HL-60 (cell line): ENCODE measurements at places on chromosomes 1 and 21.

DNA sequence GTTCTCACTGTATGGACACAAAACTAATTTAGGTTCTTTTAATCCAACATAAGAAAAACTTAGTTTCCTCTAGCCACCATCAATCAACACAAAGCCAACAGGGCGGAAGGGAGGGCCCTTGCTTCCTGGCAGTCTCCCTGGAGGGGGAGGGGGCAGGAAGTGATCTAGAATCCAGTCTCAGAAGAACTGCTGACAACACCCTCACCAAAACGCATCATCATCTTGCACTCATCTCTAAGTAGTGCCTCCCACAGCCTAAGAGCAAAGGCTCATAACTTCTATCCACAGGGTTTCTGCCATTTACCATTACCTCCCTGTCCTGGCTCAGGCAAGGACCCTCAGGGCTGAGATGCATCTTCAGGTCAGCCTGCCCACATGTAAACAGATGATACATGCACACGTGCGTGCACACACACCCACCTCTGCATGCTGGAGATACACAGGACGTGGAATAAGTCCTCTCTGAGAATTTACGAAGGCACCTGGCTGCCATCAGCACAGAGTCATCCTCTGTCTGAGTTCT is 20.5 kb downstream of the HIVEP3 start:
- no peak for DNase-seq

- DNase-seq, result no peak
Measured at GRCh38 chr1:116286541-116286971, 86.5 kb upstream of the ATP1A1 start.

DNA sequence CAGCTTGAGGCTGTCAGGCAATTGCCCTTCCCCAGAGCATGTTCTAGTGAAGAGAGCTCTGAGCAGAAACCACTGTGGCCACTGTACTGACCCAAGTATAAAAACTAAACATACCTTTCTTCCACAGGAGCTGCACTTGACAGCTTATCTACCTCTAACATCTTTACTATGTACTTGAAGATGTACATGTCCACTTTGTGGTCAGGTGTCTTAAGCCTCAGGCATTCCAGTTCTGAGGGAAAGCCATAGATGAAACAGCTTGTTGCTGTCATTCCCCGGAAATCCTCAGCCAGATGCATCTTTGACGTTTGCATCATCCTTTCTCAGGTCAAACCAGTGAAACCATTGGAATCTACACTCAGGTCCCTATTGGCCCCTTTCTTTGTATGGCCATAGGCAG is 70.4 kb downstream of the CHRM3 start:
- DNase-seq, result no peak

DNA sequence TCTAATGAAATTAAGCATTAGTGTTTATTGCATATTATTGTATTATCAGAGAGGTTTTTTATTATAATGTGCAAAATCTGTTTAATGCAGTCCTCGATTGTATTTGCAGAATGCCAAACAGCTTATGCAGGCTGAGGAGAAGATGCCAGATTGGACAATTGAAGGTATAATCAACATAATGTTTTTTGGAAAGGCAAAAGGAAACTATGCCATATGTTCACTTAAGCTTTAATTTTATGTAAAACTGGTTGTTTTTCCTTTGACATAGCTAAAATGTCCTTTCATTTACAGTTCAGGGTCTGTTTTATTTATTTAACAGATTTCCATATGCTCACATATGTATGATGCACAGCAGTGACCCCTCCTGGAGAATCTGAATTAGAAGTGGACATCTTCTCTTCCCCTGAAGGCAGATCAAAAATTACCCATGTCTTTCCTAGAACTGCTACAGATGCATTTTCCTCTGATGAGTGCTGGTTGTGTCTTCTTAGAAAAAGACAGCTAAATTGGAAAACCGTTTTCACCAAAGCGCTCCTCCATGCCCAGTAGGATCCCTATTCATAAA is 143.5 kb upstream of the USH2A start:
- DNase-seq, result no peak

- DNase-seq, result no peak
Measured at GRCh38 chr1:32239790-32240139, 7.3 kb upstream of the FAM167B start.

DNA sequence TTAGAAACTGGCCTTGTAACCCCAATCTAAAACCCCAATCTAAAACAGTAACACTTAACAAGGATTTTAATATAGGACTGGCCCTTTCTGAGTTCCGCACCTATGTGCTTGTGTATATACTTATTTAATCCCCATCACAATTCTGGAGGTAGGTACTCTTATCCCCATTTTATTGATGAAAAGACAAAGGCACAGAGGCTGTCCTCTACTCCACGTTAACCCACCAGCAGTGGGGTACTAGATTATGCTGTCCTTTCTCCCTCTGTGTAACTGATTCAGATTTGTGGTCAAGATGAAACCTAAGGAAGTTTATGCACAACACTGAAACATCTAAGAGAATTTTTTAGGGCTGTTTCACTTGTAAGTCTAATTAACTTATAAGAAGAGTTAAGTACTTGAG is 175.3 kb downstream of the RERE start:
- DNase-seq, result no peak

GRCh38 chr1:5481889-5482288 is 510.3 kb downstream of the NPHP4 start:
- DNase-seq, result no peak

GRCh38 chr1:204072931-204073836 is at the start of gene SOX13:
TSS of gene SOX13 (plus strand) at chr1:204073115. CDS start at chr1:204112916, 39,801 bp downstream.
- DNase-seq, result peak; percentile 44

GRCh38 chr1:87973896-87974295 is 645.2 kb downstream of the LMO4 start:
- no peak for DNase-seq

GRCh38 chr1:78471890-78472620 is 18.7 kb upstream of the PTGFR start:
- no peak for DNase-seq

DNA sequence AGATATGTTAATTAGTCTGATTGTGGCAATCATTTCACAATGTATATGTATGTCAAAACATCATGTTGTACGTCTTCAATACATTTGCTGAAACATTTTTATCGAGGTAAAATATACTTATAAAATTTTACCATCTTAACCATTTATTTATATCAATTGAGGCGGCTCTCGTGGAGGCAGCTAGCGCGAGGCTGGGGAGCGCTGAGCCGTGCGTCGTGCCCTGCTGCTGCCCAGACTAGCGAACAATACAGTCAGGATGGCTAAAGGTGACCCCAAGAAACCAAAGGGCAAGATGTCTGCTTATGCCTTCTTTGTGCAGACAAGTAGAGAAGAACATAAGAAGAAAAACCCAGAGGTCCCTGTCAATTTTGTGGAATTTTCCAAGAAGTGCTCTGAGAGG is 202.5 kb upstream of the PBX1 start:
- no peak for DNase-seq

DNA sequence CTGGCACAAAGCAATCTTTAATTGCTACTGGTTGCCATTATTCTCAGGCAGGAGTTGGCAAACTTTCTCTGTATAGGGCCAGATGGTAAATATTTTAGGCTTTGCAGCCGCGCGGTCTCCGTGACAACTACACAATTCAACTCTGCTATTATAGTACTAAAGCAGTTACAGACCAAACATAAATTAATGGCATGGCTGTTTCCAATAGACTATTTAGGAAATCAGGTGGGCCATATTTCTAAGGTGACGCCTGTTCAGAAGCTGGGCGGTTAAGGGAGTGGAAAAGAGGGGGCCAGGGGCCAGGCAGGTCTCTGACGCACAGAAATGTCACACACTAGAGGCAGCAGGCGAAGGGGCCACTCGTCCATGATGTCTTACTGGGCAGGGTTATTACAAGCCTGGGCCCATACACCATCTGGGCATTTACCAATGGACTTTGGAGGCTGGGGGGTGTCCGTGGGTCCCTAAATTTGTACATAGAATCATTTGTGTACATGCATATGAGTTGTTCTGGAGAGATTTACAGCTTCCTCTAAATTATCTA is 80.1 kb downstream of the STUM start:
- no peak for DNase-seq

GRCh38 chr1:185920602-185921001 is 186.4 kb downstream of the HMCN1 start:
- no peak for DNase-seq

- no peak for DNase-seq
Measured at GRCh38 chr1:34019741-34020552, 145.1 kb downstream of the CSMD2 start.

DNA sequence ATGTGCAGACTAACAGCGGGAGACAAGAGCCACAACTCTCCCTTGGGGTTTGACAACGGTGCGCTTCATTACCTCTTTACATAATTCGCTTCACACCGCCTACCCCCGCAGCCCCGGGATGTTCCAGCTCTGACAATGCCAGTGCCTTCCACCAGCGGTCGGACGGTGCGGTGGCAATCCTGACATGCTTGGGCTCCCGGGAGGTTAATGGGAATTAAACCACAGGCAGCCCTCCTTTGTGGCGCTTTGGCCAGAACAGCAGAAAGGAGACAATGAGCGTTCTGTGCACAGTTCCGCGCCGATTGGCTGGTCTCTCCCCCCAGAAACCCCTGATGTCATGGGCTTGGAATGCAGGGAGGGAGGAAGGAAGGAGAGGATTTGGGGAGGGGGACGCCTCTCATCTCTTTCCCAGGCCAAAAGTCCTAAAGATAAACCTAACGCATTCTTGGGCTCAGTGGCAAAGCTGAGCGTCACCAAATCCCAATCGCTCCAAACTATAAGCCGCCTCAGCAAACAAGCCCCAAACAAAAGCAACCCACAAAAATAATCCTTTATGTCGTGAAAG is 1.3 kb downstream of the CNN3 start:
- no peak for DNase-seq

- DNase-seq, result no peak
Measured at GRCh38 chr1:230068952-230069684, 2.1 kb downstream of the GALNT2 start.

DNA sequence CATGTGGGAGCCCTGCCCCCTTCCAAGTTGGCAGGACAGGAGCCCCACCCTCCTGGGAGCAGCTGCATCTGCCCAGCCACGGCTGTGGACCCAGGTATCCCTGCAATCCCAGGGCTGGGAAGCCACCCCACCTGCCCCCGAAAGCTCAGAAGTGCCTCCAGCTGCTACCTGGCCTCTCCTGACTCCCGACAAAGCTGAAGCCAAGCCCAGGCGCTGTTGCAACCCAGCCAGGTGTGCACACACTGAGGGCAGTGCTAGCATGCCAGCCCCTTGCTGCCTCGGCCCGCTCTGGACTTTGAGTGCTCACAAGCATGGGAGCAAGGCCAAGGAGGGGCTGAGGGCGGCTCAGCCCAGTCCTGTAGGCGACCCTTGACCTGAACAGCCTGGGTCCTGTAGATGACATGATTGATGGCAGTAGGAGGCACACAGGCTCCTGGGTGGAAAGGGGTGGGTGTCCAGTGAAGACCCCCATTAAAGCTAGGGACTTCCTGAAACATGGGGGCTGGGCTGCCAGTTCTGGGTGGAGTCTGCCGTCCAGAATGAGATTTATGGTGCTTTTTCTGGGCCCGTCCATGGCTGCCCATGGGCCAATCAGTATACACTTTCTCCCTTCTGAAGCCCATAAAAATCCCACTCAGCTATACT is 2.8 kb upstream of the SSU72 start:
- no peak for DNase-seq

DNA sequence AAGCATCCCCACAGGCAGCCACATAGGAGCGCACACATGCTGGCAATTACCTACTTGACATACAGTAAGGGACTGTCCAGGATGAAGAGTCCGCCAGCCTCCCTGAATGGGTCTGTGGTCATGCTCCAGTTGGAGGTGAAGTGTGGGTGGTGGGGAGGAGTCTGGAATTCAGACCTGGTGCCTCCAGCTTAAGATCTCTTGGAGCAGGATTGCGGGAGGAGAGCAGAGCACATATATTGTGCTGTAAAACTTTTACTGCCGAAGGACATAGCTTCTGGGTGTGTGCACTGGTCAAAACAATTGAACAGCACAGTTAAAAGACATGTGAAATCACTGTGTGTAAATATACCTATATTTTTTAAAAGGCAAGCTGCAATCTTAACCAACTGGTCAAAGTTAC is 17.9 kb downstream of the STK40 start:
- no peak for DNase-seq

- no peak for DNase-seq
Measured at GRCh38 chr1:57532299-57532698, 108.4 kb upstream of the DAB1 start.

DNA sequence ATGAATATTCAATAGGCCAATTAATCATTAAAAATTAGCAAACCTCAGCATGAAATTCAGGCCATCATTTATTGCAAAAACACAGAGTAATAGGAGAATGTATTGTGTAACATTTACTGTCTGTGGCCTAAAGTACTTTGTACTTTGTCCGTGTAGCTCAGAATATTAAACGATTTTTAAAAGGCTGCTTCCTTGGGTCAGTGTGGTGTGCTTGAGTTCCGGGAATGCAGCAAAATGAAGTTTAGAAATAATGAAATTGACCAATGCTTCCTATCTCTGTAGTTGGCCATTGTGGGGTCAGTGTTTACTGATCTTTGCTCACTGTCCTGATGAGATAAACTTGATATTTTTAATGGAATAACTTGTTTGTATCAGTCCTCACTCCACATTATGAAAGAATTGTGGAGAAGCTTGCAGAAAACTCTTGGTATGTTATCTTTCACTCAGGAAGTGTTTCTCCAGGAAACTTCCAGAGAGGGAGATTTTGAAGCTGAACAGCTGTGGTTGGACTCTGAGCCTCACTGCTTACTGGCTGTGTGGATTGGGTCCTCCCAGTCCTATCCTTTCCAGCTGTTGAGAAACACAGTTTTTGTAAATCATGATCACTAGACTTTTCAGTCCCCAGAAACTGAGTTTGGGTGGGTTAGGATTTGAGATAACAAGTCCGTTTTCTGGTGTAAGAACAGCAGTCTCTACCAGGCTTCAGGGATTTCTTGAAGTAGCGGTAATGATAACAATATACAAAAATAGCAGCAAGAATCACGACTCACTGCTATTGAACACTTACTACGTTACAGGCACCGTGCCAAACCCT is 19.2 kb upstream of the MTARC1 start:
- DNase-seq, result no peak

DNA sequence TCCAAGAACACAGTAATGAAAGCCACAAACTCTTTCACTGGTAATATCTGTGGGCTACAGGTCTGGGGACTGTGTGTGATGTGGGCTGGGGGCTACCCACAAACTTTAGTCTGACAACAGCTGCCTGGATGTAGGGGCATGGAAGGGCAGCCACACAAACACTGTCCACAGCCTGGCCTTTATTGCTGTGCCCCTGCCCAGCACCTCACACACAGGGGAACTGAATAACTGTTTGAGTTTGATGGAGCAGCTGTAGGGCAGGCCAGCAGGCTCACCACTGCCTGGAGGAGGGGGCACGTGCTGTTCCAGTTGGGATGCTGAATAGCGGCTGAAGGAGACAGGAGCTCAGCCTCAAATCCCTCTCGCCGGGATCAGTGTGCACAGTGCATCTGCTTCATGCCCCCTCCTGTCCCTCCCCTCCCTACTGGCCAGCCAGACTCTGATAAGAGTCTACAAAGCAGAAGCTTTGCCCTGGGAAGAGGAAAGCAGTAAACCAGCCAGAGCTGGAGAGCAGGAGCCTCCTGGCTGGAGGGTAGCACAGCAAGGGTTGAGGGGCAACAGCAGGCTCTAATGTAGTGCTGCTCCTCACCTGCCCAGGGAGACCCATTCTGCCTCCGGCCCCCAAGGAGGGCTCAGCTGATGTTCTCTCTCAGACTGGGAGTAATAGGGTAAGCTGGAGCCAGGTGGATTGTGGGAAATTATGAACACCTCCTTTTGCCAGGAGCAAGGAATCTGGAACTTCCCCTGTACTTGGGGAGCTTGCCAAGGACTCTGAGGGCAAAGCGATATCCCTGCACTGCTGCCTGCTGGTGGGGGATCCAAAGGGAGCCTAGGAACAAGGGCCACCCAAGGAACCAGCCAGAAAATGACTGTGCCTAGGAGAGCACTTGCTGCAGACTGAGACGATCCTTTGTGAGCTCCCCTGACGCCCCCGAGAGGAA is 70.2 kb upstream of the GOLT1A start:
- no peak for DNase-seq

- DNase-seq, result peak; percentile 38
Measured at GRCh38 chr1:204598319-204598969, 82.2 kb downstream of the MDM4 start.
